AG04450 (cell line): ENCODE measurements at places on chromosomes 11 and 22.
A peak's percentile ranks its signal among the peaks of the same experiment; 100 is the strongest.

- no peak for DNase-seq
Observed at GRCh38 chr11:100878474-100878873, 191.4 kb downstream of the ARHGAP42 start.

DNA sequence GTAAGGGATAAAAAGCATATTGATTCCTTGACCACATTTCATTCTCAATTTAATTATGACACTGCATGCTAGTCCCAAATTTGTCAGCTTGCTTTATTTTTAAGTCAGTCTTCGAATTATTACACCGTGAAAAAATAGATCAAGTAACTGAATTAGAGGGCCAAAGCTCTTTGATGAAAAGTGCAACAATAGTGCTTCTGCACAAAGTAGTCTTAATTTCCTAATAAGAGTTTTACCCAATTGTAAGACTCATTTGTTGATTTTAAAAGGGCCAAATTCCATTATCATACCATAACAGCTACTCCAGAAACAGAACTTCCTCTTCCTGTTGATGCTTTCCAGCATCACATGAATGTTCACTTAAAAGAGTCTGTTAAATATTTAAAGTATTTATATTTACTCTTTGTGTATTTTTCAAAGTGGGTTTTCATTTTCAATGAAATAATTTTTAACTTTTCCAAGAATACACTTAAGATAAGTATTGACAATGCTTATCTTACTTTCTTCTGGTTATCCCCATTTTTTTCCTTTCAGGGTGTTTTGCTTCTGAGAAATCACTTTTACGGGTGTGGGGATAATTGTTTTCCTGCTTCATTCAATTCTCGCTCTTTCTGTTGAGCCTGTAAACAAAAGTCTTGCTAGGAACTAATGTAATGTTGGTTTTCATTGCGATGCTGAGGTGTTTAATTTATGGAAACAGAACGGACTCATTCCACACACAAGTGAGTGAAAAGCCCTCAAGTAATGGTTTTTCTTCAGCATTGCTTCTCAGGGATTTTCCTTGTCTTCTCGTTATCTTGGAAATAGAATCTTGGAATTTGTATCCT, 2.1 kb downstream of the ARHGEF12 start:
- no peak for DNase-seq

DNA sequence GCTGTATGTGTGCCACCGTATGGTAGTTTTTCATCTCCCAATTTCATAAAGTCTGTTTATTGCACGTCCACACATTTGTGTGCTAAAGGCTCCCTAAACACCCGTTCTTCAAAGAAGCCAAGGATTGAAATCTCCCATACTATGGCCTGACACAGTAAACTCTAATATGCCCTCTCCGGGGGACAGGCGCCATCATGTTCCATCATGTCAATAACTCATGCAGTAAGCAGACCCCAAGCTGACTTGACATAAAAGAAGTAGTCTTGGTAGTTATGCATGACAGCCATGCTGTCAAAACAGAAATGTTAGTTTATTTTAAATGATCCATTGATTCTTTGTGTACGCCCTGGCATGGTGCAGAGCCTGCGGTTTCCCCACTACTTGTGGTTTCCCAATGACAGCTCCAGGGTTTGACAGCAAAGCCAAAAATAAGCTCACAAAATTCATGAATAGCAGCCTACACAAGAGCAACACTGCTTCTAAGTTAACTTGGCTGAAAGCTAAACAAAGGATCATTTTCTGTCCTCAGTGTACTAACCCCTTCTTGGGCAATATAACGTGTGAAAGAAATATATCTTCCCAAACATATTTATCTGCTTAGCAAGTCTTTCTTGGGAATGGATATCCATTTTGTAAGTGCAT, 56.5 kb upstream of the CABP7 start:
- DNase-seq: peak; percentile 1

GRCh38 chr11:96474263-96474662, 84.5 kb downstream of the JRKL start:
- DNase-seq: no peak

DNA sequence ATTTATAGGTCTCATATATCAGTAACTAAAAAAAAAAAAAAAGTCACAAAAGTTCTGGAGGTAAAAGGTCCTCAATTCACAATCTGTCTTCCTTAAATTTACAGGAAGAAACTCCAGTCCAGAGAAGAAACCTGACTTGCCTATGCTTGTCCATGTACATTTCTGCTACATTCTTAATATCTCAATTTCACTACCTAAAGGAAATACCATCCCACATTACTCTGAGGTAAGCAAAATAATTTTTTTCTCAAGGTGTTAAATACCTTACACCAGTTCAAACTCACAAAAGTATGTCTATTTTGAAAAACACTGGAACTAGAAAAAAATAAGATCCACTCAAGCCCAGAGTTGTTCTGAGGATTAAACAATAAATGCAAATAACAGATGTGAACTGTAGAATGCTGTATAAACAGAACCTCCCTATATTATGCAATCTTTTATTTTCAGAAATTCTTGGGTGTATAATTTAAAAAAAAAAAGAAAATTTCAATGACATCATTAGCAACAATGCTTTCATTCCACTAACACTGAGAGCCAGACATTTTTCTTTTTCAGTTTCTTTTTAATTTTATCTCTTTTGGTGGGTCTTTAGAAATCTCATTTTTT, 49.9 kb upstream of the GDPD4 start:
- no peak for DNase-seq

- DNase-seq: no peak
Observed at GRCh38 chr11:132055296-132055695, 684.9 kb downstream of the NTM start.

- no peak for DNase-seq
Observed at GRCh38 chr11:45247433-45247832, 38.7 kb downstream of the SYT13 start.

DNA sequence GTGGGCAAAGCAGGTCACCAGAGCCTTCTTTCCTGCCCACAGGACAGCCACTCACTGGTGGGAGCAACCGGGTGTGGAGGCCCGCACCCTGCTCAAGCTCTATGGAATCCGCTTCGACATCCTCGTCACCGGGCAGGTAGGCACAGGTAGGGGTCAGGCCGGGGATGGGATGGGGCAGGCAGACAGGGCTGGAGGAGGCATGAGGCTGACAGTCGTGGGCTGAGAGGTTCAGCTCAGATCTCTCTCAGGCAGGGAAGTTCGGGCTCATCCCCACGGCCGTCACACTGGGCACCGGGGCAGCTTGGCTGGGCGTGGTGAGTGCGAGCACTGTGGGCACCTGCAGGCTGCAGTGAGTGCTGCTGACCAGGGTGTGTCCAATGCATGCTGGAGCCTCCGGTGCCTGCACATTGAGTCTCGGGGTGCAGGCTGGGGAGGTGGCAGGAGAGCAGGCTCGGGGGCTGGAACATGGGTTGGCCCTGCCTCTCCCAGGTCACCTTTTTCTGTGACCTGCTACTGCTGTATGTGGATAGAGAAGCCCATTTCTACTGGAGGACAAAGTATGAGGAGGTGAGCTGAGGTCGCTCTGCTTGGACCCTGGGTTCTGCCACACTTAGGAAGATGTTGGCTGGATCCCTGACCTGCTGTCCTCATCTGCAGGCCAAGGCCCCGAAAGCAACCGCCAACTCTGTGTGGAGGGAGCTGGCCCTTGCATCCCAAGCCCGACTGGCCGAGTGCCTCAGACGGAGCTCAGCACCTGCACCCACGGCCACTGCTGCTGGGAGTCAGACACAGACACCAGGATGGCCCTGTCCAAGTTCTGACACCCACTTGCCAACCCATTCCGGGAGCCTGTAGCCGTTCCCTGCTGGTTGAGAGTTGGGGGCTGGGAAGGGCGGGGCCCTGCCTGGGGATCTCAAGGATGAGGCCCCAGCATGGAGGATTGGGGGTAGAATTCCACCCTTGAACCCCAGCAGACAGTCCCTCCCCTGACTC, 6.3 kb downstream of the SLC7A4 start:
- no peak for DNase-seq

DNA sequence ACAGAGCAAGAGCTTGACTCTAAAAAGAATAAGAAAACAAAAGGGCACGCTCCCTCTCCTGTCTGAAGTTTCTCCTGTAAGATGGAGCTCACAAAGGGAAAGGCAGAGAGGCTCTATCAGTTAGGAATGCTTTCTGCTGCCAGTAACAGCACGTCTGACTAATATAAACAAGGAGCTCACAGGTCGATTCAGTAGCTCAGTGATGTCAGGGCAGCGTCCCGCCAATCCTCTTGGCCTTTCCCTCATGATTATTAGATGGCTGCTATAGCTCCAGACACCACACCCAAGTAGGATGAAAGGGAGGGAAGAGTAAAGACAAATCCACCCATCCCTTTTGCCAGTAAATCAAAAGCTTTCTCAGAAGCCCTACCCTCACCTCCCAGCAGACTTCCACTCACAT, 51.3 kb upstream of the HMGXB4 start:
- DNase-seq: peak; percentile 21

GRCh38 chr11:62394825-62395538, 23.9 kb upstream of the SCGB1A1 start:
- DNase-seq: peak; percentile 68

DNA sequence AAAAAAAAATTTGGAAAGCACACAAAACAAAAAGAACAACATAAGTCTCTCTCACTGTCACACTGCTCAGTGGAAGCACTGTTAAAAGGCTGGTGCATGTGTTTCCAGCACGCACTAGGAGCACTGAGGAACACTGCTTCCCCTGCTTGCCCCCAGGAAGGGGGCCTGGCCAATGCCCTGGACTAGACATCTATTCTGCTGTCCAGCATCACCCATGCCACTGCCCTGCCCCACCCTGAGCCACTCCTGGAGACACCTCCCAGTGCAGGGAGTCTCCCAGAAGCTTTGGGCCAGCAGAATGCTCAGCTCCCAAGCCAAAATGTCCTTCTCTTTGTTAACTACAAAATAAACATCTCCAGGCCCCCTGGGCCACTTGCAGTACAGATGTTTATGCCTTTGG, 49.7 kb upstream of the EMID1 start:
- no peak for DNase-seq
